Tibial nerve (tissue), 4 donors: ENCODE measurements at places on chromosomes 4 and X. TPM values are rescaled to one million over a fixed set of nuclear protein-coding genes. Genes with fewer than 3 reads are reported as not detected.

Gene NPNT
- 53.8 TPM for total RNA-seq

Gene C1QTNF7
- total RNA-seq = 10.0 TPM

Gene PAGE2B
- total RNA-seq = not detected

Gene XKRX
- total RNA-seq = not detected

Gene RAI2
- 17.1 TPM for total RNA-seq

Gene CT45A3
- not detected for total RNA-seq

Gene GPR78
- not detected for total RNA-seq

Gene FABP2
- total RNA-seq = not detected

Gene CRMP1
- total RNA-seq = not detected

Gene HSFX3
- not detected for total RNA-seq

Gene GSX2
- total RNA-seq = not detected

Gene MND1
- total RNA-seq = not detected

Gene RRAGB
- 24.3 TPM for total RNA-seq

Gene SPACA5
- total RNA-seq = not detected

Gene C4orf36
- total RNA-seq = 3.8 TPM

Gene CXCL3
- total RNA-seq = not detected

DNA sequence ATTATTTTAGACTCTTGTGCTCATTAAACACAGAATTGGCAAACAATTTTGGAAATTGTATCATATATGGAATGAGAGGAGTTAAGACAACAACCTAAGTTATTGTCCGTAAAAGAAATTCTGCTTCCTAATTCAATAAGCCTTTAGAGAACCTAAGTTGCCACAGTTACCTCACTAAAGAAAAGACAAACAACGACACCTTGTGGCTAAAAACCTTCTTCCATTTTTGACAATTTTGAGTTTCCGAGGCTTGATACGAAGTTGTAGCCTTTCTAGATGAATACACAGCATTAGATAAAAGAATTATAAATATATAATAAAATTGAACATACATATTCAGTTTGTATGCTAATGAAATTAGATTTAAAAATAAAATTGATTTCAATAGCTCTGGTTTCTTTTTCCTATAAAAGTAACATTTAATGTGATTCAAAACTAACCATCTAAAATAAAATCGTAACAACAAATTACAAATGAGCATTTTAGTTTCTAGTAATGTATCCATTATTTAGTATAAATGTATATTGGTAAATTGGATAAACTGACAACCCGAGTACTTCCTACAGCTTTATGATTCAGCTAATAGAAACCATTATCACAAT is 275.1 kb downstream of the GPM6A start:
- no peak for DNase-seq

- DNase-seq = no peak
Measured at GRCh38 chr4:118810991-118811764, 24.7 kb downstream of the SEC24D start.

- no peak for DNase-seq
Measured at GRCh38 chrX:102339312-102340298, 92.6 kb downstream of the NXF2 start.

DNA sequence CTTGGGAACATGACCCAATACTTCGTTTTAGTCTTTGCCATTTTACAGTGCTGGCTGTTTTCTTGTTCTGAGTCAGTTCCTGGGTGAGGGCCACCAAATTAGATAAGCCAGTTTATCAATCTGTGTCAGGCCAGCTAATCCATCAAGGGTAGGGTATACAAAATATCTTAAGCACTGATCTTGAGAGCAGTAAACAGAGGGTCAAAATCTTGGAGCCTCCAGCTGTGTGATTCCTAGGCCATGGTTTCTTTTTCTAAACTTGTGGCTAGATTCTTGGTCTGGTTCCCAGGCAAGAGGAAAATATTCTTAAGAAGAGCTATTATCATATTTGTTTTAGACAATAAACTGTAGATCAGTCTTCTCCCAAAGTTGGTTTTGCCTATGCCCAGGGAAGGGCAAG is 1396.6 kb upstream of the PABPC4L start:
- no peak for DNase-seq

- no peak for DNase-seq
Measured at GRCh38 chrX:154873329-154873728, 12.8 kb upstream of the F8A1 start.

DNA sequence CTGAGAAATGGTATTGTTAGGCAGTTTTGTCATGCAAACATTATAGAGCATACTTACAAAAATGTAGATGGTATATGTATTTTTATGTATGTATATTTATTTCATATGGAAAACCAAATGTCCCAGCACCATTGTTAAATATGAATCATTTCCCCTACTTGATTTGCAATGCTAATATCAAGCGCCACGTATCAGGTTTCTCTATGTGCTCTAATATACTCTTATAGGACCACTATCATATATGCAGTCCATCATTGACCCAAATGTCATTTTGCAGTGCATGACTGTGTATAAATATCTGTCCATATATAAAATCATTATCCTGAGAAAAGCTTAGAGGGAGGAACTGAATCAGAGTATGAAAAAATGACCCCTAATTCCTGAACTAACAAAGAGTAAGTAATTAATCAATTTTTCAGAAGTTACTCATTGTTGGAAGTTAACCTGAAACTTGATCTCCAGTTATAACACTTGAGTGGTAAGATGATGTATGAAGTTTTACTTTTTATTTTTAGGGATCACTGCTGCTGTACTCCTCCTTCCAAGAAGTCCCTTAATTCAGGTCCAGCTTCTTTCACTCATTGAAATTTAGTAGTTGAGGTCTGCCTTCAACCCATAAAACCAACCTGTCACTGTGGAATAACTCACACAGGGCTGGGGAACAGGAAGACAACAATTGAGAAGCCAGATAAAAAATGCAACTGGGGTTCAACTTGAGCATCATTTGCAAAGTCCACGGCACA is 134.8 kb upstream of the LDB2 start:
- no peak for DNase-seq

GRCh38 chr4:169070071-169070894 is 60.2 kb upstream of the CBR4 start:
- DNase-seq = no peak

GRCh38 chr4:129323658-129324057 is 227.7 kb downstream of the C4orf33 start:
- DNase-seq = no peak

DNA sequence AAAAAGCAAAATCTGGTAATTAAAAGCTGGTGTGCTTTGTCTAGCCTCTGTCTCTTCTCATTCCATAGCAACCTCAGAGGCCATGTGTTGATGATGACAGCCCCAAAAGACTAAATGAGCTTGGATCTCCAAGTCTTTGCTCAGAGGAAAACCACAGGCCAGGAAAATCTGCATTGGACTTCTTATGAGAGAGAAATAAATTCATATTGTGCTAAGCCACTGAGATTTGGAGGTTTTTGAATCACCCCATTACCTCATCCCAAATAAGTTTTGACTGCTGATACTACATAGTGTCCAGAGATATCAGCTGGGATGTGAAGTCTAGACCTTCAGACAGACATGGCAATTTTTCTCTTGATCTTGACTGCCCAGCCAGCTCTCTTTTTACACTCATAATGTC is 178.6 kb upstream of the DIPK2B start:
- no peak for DNase-seq

DNA sequence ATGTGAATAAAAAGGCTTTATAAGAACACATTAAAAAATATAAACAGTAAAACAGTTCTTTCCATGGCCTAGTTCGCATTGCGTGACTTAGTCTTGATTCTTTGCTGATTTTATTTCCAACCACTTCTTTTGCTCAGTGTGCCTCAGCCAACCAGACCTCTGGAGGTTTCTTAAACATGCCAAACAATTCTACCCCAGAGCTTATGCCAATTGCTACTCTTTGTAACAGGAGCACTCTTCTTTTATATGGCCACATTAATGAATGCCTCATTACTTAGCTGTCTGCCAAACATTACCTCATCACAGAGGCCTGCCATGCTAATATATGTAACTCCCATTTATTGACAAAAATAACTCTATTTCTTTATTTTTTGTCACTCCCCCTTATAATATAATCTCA is 202.3 kb downstream of the NDST4 start:
- DNase-seq = no peak

DNA sequence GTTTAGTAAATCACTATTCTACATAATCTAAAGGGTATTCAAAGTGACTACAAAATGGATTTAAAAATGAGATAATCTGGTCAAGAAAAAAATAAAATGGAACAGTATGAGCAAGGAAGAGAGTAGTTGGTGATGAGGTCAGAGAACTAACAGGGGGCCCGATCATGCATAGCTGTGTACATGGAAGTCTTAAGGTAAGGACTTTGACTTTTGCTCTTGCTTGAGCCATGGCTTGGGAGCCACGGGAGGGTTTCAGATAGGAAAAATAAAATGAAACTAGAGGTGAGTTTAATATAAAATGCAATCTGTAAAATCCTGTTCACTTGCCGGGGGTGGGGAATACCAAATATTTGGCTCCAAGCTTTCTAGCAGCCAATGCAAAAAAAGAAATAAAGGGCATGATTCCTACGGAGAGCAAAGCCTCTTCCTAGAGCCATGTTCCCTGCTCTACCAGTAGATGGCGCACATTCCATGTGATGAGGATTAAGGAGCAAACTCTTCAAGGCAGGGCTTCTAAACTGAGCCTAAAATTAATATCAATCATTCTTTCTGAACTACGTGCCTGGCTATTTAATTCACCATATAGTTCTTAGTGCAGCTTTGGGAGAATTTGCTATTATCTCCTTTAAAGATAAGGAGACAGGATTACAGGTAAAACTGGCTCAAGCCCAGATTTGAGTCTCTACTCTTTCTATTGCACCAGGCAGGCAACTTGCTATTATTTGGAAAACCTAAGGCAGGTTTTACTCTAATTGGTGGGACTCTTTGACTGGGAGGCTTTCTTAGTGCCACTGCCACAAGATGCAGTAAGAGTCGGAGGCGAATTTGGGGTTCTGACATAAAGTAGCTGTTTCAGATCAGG is 6.8 kb upstream of the CLCN5 start:
- no peak for DNase-seq

GRCh38 chrX:145002771-145003170 is 244.5 kb upstream of the SPANXN1 start:
- no peak for DNase-seq

DNA sequence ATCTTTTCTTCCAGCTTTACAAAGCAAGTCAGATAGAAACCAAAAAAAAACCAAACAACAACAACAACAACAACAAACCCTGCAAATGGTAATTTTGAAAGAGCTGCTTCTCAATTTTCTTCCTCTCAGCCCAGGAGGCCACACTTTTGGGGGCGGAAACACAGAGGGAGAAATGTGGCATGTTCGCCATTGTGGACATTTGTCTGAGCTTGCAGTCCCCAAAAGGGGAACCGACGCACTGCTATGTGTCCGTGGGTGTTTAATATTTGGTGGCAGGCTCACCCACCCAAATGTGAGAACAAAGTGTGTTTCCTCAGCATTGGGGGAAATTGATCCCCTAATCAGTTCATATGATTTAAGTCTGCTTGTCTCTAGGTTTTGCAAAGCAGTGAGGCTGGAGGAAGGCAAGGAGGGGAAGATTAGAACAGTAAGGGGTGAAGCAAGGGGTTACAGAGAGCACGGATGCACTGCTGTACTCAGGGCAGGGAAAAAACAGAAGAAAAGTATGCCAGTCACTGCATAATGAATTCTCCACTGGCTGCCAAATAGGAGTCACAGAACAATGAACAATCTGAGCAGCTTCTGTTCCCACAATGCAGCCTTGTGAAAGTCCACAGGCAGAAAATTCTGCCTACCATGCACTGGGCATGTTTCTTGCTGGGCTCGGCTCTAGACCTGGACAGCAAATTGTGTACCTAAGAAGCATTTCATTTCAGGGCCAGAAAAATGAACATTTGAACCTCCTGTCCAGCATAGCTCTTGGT is 74.7 kb upstream of the GPM6B start:
- DNase-seq = no peak

- no peak for DNase-seq
Measured at GRCh38 chrX:71160475-71160874, 15.8 kb downstream of the NLGN3 start.

DNA sequence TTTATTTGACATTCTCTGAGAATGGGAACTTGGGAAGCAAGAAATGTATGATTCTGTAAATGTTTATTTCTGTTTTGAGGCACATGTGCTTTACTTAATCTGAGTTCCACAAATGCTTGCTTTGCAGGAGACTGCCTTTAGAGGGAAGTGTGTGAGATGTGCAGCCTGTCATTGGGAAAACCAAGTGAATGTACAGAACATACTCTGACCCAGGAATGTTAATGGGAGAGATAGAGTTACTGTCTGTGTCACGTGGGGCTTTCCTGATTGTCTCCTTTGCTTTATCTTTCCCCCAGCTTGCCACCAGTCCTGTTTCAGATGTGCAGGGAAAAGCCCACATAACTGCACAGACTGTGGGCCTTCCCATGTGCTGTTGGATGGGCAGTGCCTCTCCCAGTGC is 218.6 kb upstream of the ANXA3 start:
- no peak for DNase-seq

GRCh38 chr4:26815706-26816105 is 44.9 kb upstream of the STIM2 start:
- DNase-seq = no peak
